NCI-H2081 treated with DMSO at 0.1 percent for 48 hours (cell line): ENCODE measurements at places on chromosomes 1 and 21.

GRCh38 chr1:169698976-169699375 lies 12.4 kb downstream of the SELL start:
- DNase-seq: no peak

GRCh38 chr1:162218546-162218945 lies 149.1 kb downstream of the NOS1AP start:
- DNase-seq: no peak

GRCh38 chr1:235759336-235759735 lies 107.4 kb downstream of the LYST start:
- DNase-seq: no peak

DNA sequence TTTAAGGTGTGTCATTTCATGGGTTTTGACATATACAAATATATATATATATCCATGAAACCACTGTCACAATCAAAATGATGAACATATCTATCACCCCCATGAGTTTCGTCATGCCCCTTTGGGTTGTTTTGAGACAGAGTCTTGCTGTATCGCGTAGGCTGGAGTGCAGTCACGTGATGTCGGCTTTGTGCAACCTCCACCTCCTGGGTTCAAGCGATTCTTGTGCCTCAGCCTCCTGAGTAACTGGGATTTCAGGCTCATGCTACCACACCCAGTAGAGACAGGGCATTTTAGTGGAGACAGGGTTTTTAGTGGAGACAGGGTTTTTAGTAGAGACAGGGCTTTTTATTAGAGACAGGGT lies 8.0 kb downstream of the HJV start:
- no peak for DNase-seq

- no peak for DNase-seq
Measured at GRCh38 chr1:108208724-108209446, 8.7 kb upstream of the SLC25A24 start.

DNA sequence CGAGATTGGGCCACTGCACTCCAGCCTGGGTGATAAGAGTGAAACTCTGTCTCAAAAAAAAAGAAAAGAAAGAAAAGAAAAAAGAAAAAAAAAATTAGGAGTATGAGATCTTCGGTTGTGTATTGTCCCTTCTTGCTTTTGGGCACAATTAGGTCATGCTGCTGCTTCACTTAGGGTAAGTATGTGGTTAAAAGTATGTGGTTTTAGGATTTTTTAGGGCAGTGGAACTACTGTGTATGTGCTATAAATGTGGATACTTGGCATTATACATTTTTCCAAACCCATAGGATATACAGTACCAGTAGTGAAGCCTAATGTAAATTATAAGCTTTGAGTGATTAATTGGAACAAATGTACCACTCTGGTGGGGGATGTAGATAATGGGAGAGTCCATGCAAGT lies 31.2 kb downstream of the VANGL2 start:
- DNase-seq: no peak

- DNase-seq: no peak
Measured at GRCh38 chr21:17429936-17430335, 82.9 kb upstream of the CXADR start.

- DNase-seq: no peak
Measured at GRCh38 chr1:99825098-99825497, 25.1 kb upstream of the AGL start.

GRCh38 chr1:43438006-43438405 lies 15.7 kb downstream of the HYI start:
- DNase-seq: no peak

- no peak for DNase-seq
Measured at GRCh38 chr1:169207797-169208520, 101.5 kb downstream of the ATP1B1 start.

DNA sequence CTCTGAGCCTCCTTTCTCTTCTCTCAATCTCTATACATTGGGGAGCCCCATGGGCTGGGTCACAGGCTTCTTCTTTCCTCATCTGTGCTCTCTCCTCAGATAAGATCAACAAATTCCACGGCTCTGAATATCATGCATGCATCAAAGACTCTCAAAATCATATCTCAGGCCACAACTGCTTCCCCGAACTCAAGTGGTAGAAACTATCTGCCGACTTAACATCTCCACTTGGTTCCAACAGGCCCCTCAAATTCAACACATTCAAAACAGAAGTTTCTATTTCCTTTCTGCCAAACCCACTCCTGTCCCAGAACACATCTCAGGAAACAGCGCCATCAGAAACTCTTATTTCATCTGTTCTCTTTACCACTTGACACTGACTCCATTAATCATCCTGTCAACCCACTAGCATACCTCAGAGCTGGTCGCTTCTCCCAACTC lies 16.7 kb downstream of the DDX59 start:
- DNase-seq: no peak

- DNase-seq: no peak
Measured at GRCh38 chr1:28021064-28021463, 61.3 kb downstream of the XKR8 start.

- no peak for DNase-seq
Measured at GRCh38 chr1:245986404-245987218, 520.5 kb downstream of the SMYD3 start.

- DNase-seq: no peak
Measured at GRCh38 chr21:45074048-45074817, at the start of gene ADARB1. Gene ADARB1, plus strand, starts transcription at chr21:45074580. Its CDS starts 97,077 bp downstream, at chr21:45171657.

DNA sequence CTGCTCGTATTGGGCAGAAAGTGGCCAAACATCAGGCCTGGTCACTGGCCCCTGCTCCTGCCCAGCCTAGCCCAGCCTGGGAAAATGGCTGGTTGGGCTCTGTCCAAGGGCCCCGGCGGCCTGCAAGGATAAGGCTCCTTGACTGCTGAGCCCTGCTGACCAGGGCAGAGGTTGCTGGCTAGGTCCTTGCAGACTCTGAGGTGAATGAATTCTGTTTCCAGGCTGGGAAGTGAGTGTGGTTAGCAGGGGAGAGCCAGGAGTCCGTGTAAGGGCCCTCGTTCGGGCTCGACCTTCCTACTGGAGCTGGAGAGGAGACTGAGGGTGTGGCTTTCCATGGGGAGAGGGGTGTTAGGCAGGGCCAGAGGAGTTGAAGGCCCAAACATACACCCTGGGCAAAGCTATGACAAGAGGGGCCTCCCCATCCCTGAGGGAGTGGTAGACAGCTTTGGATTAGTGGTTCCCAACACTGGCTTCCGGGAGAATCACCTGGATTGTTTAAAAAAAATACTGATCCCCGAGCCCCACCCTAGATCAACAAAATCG lies 20.6 kb downstream of the CSF1 start:
- no peak for DNase-seq

DNA sequence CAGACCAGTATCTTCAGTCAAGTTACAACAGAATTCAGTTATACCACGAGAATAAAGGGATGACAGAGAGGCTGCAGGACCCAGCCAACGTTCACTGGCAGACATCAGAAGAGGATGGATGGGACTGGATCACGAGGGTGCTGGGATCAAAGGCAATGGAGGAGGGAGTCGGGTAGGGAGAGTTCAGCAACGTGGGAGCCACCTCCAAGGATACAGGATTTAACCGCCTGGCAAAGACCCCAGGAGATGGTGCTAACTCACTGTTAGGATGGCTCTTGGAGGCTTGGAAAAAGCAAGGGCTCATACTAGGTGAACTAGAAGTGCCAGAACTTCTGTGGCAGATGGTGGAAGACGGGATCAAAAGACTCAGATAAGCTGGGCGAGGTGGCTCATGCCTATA lies 99.1 kb upstream of the DISP3 start:
- no peak for DNase-seq

- no peak for DNase-seq
Measured at GRCh38 chr1:198650506-198650905, 11.7 kb downstream of the PTPRC start.

- DNase-seq: peak; percentile 78
Measured at GRCh38 chr21:39637197-39637970, 24.6 kb downstream of the B3GALT5 start.

- no peak for DNase-seq
Measured at GRCh38 chr1:51472359-51472758, 46.7 kb downstream of the EPS15 start.
